Activated CD4-positive, alpha-beta T cell treated with anti-CD3 and anti-CD28 coated beads, Interleukin-2, amount 10 ng/mL, durations not matched to agents 7 days and 5 days (primary cell): ENCODE measurements at places on chromosomes 13 and 19. TPM values are rescaled to one million over a fixed set of nuclear protein-coding genes. Genes with fewer than 3 reads are reported as not detected.
A peak's percentile ranks its signal among the peaks of the same experiment; 100 is the strongest.

CAMSAP3 gene
- total RNA-seq, result 0.57 TPM

DNA sequence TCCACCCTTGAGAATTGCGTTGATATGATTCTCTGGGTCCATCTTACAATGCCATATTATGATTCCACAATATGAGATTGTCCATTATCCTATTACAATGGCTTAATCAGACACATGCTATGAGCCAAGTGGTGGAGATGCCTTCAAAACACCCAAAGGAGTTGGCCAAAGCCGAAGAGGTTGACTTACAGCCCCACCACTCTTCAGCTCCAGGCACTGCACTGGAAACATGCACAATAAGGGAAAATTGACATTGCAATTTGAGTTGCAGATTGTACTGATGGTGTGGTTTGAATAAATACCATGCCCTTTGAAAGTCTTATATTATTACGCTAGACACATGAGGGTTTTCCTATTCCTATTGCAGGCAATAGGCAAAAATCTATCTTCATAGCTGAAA, 75.4 kb upstream of the TNFSF11 start:
- H3K27ac ChIP-seq, result no peak overlapping the region
- H3K4me1 ChIP-seq, result peaks cover 43% of the 10 kb centered on the region
- no peaks in the 10 kb centered on the region for H3K27me3 ChIP-seq
- DNase-seq, result no peak
- H3K4me3 ChIP-seq, result no peak overlapping the region

DNA sequence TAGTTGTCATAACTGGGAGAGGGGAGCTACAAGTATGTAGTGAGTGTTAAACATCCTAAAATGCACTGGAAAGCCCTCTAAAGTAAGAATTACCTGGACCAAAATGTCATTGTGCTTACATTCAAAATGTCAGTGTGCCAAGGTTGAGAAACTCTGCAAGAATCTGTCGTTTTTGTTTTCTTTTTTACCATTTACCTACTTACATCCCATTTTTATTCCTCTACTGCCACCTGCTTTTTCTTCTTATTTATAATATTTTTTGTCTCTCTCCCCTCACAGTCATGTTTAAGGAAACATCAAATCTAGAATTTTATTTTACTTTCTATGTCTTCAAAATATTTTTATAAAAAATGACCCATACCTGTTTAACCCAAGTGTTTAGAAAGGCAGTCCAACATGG, 226.4 kb downstream of the PCDH17 start:
- no peak overlapping the region for H3K27ac ChIP-seq
- H3K27me3 ChIP-seq, result no peaks in the 10 kb centered on the region
- no peaks in the 10 kb centered on the region for H3K36me3 ChIP-seq
- no peak for DNase-seq

DNA sequence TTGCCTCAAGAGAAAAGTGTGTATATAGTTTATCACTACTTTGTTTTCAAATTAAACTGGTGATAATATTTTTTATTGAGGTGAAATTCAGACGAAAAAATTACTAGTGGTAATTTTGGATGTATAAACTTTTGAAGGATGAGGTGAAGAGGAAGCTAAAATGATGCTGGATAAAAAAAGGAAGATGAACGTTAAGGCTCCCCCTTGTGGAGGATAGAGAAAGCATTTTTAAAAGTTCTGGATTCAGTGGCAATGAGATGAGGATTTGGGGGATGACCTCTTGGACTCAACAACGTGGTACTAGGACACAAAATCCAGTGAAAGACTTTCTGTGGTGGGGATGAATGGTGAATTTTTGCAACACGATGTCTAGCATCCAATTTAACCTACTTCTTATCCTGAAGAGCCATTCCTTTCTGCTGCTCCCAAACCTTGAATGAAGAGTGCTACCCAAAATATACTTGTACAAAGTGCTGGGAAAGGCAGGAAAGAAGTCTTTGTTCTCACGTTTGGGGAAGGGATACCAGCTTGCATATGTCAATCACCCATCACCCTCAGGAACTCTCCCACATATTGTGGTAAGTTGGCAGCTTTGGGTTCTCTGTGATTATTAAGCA, 7.3 kb upstream of the SIGLEC5 start:
- DNase-seq, result no peak
- H3K36me3 ChIP-seq, result no peaks in the 10 kb centered on the region

EHD2 gene
- total RNA-seq, result not detected

DNA sequence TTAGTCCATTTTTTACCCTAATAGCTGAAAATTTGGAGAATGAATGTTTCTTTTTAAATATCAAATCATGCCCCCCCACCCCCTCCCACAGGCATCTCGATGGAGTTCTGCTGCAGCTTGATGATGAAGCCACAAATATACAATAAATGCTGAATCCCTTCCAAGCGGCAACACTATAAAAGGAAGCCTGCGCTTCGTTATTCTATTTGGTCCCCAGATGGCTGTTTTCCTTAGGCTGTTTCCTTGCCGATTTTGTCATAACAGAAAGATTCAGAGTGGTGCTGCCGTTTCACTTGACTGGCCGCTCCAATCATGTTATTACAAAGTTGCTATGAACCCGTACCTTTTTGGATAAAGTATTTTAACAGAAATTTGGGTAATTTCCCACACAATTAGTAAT, 79.5 kb downstream of the MYO16 start:
- H3K36me3 ChIP-seq, result no peaks in the 10 kb centered on the region
- DNase-seq, result no peak
- no peaks in the 10 kb centered on the region for H3K4me1 ChIP-seq
- H3K27ac ChIP-seq, result no peak overlapping the region
- no peaks in the 10 kb centered on the region for H3K27me3 ChIP-seq

GRCh38 chr19:31164791-31165251, 184.4 kb downstream of the TSHZ3 start:
- no peak overlapping the region for H3K27ac ChIP-seq
- H3K27me3 ChIP-seq, result peaks cover 14% of the 10 kb centered on the region
- DNase-seq, result no peak
- H3K36me3 ChIP-seq, result no peaks in the 10 kb centered on the region

CGB2 gene
- total RNA-seq, result 0.47 TPM

- no peaks in the 10 kb centered on the region for H3K4me1 ChIP-seq
- no peak overlapping the region for H3K4me3 ChIP-seq
- no peak overlapping the region for H3K27ac ChIP-seq
Measured at GRCh38 chr19:4447327-4448146, 10.1 kb downstream of the UBXN6 start.

NLRP4 gene
- total RNA-seq, result not detected

DNA sequence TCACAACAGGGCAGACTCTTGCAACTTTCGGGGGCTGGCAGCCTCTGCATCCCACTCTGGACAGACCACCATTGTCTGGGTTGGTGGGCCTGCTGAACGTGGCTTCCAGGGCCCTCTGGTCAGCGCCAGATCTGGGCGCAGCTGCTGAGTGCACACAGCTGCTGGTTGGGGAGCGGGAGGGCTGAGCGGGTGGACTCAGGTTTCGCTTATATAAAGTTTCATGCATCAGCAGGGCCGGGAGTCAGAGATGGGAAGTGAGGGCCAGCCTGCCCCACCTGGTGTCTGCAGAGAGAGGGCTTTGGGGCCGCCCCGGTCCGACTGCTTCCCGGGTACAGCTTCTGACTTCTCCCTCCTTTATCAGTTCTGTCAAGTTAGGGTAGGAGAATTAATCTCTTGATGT, 6.9 kb downstream of the ARHGEF7 start:
- peaks cover 34% of the 10 kb centered on the region for H3K27me3 ChIP-seq
- DNase-seq, result no peak
- H3K36me3 ChIP-seq, result no peaks in the 10 kb centered on the region
- H3K4me1 ChIP-seq, result no peaks in the 10 kb centered on the region
- H3K4me3 ChIP-seq, result no peak overlapping the region
- H3K27ac ChIP-seq, result no peak overlapping the region

PBX4 gene
- 38.4 TPM for total RNA-seq

DNA sequence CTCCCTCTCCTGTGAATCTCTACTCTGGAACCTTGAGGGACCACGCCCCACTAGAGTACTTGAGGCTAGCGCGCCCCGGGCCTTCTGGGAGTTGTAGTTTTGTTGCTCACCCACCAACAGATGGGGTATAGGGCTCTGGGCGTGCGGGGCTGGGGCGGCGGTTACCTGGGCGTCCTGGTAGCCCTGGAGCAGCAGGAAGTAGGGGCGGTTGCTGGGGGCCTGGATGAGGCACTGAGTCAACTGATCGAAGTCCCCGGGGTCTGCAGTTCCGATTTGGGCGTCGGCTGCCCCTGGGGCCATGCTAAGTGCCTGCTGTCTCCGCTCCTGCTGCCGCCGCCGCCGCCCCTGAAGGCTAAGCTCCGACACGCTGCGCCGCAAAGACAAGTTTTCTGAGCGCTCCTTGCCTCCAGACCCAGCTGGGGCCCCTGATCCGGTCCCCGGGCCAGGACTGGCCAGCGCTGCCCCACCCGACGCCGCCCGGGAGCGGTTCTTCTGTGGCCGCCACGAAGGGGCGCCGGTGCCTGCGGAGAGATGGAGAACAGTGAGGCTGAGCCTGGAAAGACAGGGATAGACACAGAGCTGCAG, 5.3 kb downstream of the RASIP1 start:
- peaks cover 5% of the 10 kb centered on the region for H3K36me3 ChIP-seq
- H3K27me3 ChIP-seq, result peaks cover 4% of the 10 kb centered on the region
- no peak for DNase-seq
- H3K27ac ChIP-seq, result no peak overlapping the region

DNA sequence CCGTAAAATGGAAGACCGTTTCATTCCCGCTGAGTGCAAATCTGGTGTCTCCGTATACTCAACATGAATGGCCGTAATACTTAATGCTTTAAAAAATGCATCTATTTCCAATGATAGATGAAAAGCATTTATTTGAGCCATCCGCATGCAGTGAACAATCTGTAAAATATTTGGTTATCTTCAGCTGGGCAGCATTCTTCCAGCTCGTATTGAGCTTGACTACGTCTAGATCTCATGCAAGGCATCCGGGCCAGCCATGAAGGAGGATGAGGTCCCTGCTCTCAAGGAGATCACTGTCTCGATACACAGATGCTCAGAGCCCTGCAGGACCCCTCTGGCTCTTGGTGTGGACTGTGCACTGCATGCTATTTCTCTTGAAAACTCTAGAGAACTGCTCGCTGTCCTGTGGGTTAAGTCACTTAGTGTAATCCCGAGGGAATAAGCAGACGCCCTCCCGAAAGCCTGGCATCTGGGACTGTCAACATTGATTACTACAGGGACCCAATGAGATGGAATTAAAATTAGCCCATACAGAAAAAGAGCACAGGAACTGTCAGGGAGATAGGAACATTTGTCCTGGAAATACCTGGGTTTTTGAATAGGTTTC, 112.4 kb upstream of the RNF113B start:
- H3K4me1 ChIP-seq, result no peaks in the 10 kb centered on the region
- no peaks in the 10 kb centered on the region for H3K36me3 ChIP-seq
- DNase-seq, result no peak
- no peaks in the 10 kb centered on the region for H3K27me3 ChIP-seq
- no peak overlapping the region for H3K4me3 ChIP-seq

GRCh38 chr13:110042253-110042950, 256.0 kb upstream of the IRS2 start:
- DNase-seq, result no peak
- no peaks in the 10 kb centered on the region for H3K36me3 ChIP-seq
- no peak overlapping the region for H3K4me3 ChIP-seq
- no peak overlapping the region for H3K27ac ChIP-seq

DNA sequence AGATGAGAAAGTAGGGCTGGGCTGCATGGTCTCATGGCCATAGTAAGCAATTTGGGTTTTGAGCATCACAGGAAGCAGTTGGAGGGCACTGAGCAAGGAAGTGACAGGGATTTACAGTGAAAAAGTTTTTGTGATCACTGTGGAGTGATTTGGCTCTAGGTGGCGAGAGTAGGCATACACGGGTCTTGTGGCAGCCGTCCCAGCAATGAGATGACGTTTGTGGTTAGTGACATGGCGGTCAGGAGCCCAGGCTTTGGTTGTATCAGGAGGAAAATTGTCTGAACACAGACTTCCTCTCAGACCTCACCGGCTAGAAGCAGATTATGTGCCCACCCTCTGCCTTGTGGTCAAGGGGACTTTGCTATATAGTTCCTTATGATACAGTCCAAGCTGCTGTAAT, 3.3 kb downstream of the ZNF444 start:
- no peaks in the 10 kb centered on the region for H3K27me3 ChIP-seq
- no peak for DNase-seq
- H3K36me3 ChIP-seq, result peaks cover 12% of the 10 kb centered on the region
- H3K4me3 ChIP-seq, result no peak overlapping the region
- peak overlapping the region; percentile 31 for H3K27ac ChIP-seq

DNA sequence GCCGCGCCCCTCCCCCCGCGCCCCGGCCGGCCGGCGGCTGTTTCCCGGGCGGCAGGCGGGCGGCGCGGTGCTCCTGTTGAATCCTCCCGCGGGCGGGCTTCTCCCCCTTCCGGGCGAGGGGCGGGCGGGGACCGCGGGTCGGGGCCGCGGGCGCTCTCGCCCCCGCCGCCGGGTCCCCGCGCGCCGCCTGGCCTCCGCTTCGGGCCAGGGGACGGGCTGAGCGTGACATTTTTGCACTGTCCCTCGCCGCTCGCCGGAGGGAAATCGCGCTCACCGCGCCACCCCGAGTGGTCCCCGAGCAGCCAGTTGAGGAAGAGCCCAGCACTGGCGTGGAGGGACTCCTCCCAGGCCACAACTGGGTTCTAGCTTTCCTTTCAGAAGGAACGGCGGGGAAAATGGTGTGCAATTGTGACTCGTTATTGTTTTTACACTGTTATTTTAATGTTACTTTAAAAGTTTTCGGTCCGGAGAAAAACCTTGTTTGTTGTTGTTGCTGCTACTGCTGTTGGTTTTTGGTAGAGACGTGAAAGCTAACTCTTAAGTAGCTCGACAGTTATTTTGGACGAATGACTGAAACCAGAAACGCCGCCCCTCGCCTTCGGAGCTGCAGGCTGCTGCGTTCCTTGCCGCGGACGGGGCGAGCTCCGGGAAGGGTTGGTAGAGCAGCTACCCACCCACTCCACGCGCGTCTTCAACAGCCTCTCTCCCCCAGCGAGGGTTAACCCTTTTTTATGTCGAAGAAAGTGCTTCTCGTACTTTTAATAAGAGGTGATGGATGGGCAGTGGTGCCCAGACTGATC, 959 bp downstream of the PDS5B start:
- peak overlapping the region; percentile 95 for H3K27ac ChIP-seq
- H3K36me3 ChIP-seq, result no peaks in the 10 kb centered on the region
- peak overlapping the region; percentile 95 for H3K4me3 ChIP-seq

GRCh38 chr19:16355293-16356043, 30.8 kb downstream of the KLF2 start:
- H3K27ac ChIP-seq, result peak overlapping the region; percentile 64
- no peak for DNase-seq
- peaks cover 43% of the 10 kb centered on the region for H3K36me3 ChIP-seq
- peaks cover 4% of the 10 kb centered on the region for H3K27me3 ChIP-seq
- peaks cover 71% of the 10 kb centered on the region for H3K4me1 ChIP-seq

DNA sequence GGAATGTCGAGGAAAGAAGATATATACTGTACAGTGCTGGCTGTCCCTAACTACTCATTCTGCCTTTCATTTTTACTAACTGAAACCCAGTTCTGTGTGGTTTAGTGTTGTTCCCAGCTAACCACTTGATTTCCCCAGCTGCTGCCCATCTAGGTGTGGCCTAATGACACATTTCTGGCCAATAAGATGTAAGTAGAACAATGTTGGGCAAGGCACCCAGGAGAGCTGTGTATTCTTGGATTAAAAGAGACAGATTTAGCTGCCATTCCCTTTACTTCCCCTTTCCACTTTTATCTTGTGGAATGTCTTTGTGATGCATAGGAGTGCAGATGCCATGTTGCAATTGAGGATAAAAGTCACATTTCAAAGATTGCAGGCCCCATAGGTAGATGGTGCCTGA, 28.3 kb upstream of the PCDH9 start:
- no peaks in the 10 kb centered on the region for H3K27me3 ChIP-seq
- DNase-seq, result no peak
- H3K4me1 ChIP-seq, result no peaks in the 10 kb centered on the region
- H3K4me3 ChIP-seq, result no peak overlapping the region

GRCh38 chr13:19864746-19865309, 1.4 kb upstream of the ZMYM5 start:
- peak; percentile 81 for DNase-seq
- peaks cover 13% of the 10 kb centered on the region for H3K36me3 ChIP-seq
- no peaks in the 10 kb centered on the region for H3K27me3 ChIP-seq
- peak overlapping the region; percentile 97 for H3K27ac ChIP-seq
- H3K4me3 ChIP-seq, result peak overlapping the region; percentile 79
